ENCODE measurements at places on chromosomes 2 and 18.

DNA sequence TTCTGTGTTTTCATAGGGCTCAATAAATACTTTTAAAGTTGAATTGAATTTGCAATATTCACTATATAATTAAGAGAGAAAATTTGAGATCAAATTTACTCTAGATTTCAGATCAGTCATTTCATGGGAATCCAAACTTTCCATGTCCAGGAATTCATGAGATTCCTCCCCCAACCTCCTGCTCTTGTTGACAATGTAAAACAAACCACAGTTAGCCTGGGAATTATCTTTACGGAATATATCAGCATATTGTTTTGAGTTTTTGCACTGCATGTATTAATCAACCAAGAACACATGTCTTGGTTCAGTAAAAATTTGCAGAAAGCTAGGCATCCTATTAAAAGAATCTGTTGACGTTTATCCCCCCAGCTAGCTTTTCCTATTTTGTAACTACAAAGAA, 42.3 kb downstream of the CYP1B1 start:
- no peak for DNase-seq

- DNase-seq: no peak
Observed at GRCh38 chr18:58405107-58405898, 223.6 kb downstream of the ALPK2 start.

DNA sequence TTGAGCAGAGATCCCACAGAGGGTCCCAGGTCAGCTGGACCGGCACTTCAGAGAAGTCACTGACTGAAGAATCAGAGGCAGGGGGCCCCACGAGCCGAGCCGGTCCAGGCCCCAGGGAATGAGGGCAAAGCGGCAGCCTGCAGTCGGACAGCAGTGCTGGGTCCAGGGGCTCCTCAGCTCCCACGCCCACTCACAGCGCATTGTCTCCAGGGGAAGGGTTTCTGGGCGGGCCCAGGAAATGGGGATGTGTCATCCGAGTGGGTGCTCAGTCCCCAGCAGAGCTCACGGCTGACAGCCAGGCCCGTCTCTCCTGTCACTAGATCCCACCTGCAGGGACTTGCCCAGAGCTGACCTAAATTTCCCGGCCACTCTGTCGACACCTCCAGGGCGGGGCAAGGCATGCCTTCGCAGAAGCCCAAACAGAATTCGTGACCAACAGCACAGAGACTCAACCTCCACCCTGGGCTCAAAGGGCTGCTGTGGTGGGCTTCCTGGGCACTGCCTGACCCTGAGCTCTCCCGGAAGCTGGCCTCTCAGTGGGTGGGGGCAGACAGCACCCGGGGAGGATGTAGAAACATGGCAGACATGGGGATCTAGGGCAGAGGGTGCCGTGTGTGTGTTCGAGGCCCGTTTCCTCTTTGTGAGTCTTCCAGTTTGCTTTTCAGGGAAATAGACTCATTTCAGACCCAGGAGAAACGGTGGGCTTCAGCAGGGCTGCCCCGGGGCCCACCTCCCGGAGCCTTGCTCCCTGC, 42.1 kb upstream of the TAF1B start:
- DNase-seq: no peak

- no peak for DNase-seq
Observed at GRCh38 chr2:109098251-109098920, 30.6 kb upstream of the SH3RF3 start.

GRCh38 chr18:54734059-54734458, 94.2 kb upstream of the RAB27B start:
- no peak for DNase-seq

- no peak for DNase-seq
Observed at GRCh38 chr18:5543036-5543680, 639 bp downstream of the EPB41L3 start.

GRCh38 chr2:97870396-97870843, 125.3 kb downstream of the TMEM131 start:
- DNase-seq: no peak
